Hematopoietic multipotent progenitor cell treated with erythropoietin and hydrocortisone succinate and interleukin-3 and kit ligand, for 15 days (in vitro differentiated cells): ENCODE measurements at places on chromosomes 2 and 18.

GRCh38 chr2:170770008-170770605, at the start of gene ERICH2:
TSS of gene ERICH2 (plus strand) at chr2:170770378. CDS start at chr2:170770682, 304 bp downstream.
- peak; percentile 44 for DNase-seq

DNA sequence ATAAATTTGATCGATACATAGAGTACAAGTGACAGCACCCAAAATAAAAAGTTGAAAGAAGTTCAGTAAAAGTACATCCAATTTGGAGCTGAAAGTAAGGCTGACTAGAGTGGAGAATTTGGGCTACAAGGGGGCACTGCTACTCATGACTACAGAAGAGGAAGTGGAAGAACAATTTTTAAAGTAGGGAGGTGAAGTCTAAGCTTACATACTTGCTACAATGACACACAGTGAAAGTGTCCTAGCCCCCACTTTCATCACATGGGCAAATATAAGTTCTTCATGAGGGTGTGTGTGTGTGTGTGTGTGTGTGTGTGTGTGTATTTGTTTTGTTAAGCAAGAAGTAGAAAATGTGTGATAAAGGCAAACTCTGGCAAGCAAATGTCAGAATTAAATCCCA, 45.7 kb downstream of the MAP3K2 start:
- no peak for DNase-seq

DNA sequence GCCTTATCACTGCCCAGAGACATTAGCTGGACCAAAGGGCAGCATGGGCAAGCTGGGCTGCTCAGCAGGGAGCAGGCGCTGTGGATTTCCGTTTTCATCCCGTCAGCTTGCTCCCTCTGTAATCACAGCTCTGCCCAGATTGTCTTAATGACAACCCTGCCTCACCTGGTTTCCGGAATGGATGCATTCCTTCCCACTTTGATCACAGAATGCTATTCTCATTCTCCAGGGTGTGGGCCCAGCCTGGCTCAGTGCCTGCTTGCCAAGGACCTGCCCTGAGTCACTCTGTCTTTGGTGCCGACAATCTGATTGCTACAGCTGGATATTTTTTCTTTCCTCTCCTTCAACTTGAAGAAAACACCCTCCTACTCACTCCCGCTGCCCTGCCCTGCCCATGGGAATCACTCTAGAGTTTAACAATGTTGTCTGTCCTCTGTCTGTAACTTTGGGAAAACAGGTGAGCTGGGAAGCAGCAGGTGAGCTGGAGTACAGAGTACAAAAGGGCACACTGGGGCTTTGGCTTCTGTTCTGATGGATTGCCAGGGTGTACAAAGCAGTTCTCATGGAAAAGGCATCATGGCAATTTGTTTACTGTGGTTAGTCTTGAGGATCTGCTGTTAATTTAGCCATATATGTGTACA, 27.2 kb upstream of the FAM136A start:
- no peak for DNase-seq

DNA sequence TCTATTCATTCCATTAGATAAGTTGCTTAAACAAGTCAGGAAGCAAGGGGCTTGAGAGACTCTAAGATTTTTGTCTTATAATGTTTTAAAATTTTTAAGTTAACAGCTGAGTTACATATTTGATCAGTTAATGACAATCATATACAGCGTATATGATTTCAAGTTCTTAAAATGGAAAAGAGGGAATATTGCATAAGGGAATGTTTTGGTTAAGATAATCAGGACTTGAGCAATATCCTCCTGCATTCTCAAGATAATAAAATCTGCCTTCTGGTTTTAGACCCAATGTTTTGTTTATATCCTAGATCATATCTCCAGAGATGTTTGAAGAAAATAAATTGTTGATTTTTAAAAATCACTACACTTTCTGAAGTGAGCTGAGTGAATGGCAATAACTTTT, 13.4 kb upstream of the DYNC1I2 start:
- no peak for DNase-seq

GRCh38 chr2:143282684-143283083, 153.5 kb downstream of the ARHGAP15 start:
- DNase-seq, result peak; percentile 11

DNA sequence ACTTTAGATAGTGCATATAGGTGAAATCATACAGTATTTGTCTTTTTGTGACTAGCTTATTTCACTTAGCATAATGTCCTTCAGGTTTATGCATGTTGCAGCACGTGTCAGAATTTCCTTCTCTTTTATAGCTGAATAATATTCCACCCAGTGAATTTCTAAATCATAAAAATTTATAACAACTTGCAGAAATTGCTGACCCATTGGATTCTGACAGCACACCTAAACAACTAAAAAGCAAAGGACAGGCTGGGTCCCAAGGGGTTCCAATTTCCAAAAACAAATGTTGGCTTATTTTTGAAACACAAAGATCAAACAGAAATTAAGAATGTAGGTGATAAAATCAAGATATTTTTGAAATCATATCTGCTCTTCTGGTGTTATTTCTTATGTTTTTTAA, 86.5 kb upstream of the ACKR3 start:
- no peak for DNase-seq

GRCh38 chr2:68727683-68728375, 6.8 kb upstream of the ARHGAP25 start:
- DNase-seq, result no peak

- DNase-seq, result no peak
These were observed 208.3 kb upstream of the SYT4 start for GRCh38 chr18:43485545-43485963.

GRCh38 chr2:197293252-197294007, 17.1 kb downstream of the ANKRD44 start:
- no peak for DNase-seq

- DNase-seq, result peak; percentile 10
These were observed 961 bp downstream of the GEN1 start for GRCh38 chr2:17754773-17755425.

GRCh38 chr2:177606636-177607035, 214.1 kb downstream of the AGPS start:
- DNase-seq, result no peak

- DNase-seq, result no peak
These were observed 1.3 kb downstream of the PIAS2 start for GRCh38 chr18:46915800-46916550.

DNA sequence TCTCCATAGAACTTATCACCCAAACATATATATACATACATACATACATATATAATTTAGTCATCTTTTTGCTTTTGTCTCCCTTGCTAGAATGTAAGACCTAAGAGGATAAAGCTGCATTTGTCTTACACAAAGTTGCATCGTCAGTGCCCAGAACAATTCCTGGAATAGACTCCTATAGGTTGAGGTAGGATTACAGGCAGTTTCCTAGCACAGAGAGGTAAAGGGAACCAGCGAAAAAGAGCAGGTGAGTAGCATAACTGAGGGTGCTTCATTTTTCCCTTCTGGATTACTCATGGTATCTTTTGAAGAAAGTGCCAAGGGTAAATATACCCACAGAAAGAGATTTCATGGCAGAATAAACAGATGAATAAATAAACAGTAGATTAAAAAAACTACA, 68.1 kb upstream of the AMMECR1L start:
- DNase-seq, result no peak

DNA sequence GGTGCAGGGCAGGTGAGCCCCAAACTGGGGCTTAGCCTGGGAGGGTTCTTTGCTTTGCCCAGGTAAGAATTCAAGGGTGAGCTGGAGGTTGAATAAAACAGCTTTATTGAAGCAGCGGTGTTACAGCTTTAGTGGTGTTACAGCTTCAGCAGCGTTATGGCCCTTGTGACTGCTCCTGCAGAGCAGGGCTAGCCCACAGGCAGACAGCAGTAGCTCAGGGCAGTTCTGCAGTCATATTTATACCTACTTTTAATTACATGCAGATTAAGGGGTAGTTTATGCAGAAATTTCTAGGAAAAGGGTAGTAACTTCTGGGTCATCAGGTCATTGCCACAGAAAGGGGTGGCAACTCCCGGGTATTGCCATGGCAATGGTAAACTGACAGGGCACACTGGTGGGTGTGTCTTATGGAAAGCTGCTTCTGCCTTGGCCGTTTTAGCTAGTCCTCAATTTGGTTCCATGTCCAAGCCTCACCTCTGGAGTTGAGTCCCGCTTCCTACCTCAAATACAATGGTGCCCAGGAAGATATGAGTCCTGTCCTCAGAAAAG, 78.2 kb downstream of the THNSL2 start:
- DNase-seq, result peak; percentile 73

DNA sequence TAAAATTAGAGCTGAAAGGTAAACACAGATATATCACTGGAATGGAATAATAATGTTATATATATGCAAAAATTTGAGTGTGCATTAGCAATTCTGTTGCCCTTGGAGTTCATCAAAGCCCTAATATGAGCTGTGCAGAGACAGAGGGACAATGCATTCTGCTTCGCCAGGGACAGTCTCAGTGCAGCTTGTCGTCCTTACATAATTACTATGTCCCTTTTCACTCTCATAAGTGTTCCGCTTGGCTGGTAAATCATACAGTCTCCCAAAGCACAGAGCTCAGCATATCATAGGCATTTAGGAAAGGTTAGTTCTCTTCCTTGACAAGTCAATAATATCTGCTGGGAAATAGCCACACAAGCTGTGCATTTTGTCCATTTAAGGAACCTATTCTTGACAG, 30.7 kb downstream of the MAPK4 start:
- DNase-seq, result no peak

DNA sequence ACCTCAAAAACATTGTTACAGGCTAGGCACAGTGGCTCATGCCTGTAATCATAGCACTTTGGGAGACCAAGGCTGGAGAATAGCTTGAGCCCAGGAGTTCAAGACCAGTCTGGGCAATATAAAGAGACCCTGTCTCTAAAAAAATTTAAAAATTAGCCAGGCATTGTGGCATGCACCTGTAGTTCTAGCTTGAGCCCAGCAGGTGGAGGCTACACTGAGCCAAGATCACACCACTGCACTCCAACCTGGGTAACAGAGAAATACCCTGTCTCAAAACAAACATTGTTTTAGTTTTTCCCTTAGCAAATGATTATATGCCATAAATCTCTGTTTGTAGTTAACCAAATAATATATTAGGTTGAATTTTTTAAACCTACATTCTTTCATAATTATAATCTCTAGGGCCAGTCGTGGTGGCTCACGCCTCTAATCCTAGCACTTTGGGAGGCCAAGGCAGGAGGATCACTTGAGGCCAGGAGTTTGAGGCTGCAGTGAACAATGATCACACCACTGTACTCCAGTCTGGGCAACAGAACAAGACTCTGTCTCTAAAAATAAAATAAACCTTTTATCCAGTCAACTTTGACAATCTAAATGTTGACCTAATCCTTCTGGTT, 13.3 kb upstream of the CYP20A1 start:
- DNase-seq, result peak; percentile 41

DNA sequence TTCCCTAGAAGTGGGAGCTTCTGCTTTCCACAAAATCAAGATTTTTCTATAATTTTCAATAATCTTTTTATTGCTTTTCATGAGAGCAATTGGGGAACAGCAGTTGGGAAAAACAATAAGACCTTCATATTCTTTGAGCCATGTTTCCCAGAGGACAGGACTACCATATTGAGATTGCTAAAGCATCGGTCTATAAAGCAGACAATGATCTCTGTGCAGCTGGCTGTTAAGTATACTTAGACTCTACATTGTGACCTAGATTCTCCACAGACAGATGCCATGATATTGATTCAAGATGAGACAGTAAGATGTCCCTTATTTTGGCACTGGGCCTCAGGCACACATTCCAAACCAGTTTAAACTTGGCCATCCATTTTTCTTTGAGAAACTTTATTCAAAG, 1178.7 kb downstream of the SUCLG1 start:
- DNase-seq, result no peak

- DNase-seq, result no peak
These were observed 34.8 kb downstream of the TIMM21 start for GRCh38 chr18:74183130-74183529.

DNA sequence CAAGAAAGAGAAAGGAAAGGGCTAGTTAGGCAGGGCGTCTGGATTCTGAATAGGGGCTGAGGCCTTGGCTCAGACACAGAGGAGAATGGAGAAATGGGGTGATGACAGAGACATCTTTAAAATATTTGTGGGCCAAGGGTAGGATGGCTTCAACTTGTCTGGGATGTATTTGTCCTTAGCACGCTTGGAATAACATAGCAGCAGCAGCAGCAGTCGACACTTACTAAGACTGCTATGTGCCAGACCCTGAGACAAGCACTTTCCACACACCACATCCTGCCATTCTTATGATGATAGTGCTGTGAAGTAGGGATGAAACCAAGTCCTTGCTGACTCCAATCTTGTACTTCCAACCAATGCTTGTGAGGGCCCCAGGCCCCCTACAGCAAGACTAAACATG, 2.6 kb downstream of the IL1RL1 start:
- no peak for DNase-seq

DNA sequence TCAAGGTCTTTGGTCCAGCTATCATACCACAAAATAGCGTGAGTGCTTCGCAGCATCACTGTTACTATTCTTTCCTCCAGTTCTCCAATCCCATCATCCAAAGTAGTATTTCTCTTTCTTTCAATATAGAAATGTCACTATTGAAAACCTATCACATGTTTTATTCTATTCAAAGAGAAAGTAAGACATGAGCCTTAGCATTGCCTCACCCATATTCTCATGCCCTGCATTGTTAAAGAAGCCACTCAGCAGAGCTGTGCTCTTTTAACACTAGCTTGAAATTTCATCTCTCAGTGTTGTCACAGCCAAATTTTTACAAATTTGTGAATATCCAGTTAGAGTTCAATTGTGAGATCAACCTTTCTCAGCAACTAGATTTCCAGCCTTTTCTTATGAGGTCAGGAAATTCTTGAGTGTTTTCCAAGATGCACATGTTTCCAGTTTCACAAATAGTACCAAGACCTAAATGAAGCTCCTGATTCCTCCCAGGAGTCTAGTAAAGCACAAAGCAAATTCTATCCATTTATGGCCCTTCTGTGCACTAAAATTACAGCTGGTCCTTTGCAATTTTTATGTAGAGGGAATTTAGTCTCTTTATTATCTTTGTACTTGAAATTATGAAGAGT, 343.7 kb downstream of the SPAG16 start:
- no peak for DNase-seq

DNA sequence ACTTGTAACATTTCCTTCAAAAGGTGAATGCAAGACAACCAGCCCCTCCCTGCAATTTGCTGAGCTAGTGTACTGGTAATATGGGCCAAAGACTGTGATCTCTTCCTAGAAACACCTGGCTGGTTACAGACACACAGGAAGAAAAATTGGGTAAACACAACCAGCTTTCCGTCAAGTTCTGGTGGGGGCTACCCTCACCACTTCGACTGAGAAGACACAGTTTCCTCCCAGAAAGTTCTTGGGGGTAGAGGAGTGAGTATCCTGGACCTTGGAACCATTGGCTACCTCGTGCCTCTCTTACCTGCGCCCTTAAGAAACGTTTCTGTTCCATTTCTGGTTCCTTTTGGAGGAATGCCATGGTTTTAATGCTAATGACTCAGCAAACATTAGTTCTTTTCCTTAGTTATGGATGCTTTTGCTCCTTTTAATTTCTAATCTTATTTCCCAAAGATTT, 120.9 kb upstream of the DLX2 start:
- DNase-seq, result no peak

DNA sequence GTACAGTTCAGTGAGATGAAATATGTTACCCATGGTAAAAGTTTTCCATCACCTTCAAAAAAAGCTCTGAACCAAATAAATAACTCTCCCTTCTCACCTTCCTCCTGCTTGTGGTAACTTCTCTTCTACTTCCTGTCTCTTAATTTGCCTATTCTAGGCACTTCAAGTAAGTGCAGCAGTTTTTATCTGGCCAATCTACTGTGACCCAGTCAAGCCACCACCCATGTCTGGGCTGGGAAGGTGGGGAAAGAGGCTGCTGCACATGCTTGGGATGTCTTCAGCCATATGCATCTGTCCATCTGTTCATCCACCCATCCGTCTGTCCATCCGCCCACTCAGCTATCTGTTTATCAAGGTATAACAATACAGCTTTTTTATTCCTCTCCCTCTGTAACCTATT, 31.6 kb downstream of the ZNF532 start:
- DNase-seq, result no peak
